ENCODE measurements at places on chromosomes 5 and 9. TPM values are rescaled to one million over a fixed set of nuclear protein-coding genes. Genes with fewer than 3 reads are reported as not detected.

DNA sequence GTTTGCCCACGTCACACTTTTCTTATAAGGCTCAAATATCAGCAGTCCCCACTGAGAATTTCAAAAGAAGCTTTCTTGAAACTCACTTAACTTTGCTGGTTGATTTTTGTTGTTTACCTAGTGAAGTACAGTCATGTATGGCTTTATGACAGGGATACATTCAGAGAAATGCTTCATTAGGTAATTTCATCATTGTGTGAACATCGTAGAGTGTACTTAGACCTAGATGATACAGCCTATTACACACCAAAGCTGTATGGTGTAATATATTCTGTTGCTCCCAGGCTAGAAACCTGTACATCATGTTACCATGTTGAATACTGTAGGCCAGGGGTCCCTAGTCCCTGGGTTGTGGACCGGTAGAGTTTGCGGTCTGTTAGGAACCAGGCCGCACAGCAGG is 177.0 kb downstream of the ARRDC3 start:
- no peak for DNase-seq
- H3K36me3 ChIP-seq = no peaks in the 10 kb centered on the region
- no peaks in the 10 kb centered on the region for H3K4me1 ChIP-seq
- no peaks in the 10 kb centered on the region for H3K27me3 ChIP-seq
- H3K4me3 ChIP-seq = no peak overlapping the region

DNA sequence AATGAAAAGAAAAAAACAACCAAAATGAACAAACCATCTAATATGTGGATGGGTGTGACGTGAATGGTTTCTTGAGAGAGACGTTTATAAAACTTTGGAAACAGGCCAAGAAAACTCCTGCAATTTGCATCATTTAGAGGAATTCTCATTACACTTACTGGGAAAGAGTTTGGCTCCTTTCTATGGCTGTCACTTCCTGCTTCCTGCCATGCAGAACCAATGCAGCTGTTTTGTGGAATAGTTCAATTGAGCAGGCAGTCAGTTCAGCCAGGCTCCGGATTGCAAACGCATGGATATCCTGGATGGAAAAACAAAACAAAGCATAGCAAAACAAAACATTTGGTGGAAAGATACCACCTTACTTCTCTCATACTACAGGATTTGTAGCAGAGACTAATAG is 36.6 kb downstream of the FAM114A2 start:
- H3K36me3 ChIP-seq = no peaks in the 10 kb centered on the region
- H3K4me1 ChIP-seq = no peaks in the 10 kb centered on the region
- DNase-seq = peak; percentile 15
- H3K4me3 ChIP-seq = no peak overlapping the region
- H3K27me3 ChIP-seq = no peaks in the 10 kb centered on the region

GRCh38 chr5:52007230-52007858 is 624.1 kb downstream of the ISL1 start:
- no peak overlapping the region for H3K4me3 ChIP-seq
- peak; percentile 66 for DNase-seq
- no peaks in the 10 kb centered on the region for H3K4me1 ChIP-seq
- H3K36me3 ChIP-seq = no peaks in the 10 kb centered on the region
- no peak overlapping the region for H3K27ac ChIP-seq

DNA sequence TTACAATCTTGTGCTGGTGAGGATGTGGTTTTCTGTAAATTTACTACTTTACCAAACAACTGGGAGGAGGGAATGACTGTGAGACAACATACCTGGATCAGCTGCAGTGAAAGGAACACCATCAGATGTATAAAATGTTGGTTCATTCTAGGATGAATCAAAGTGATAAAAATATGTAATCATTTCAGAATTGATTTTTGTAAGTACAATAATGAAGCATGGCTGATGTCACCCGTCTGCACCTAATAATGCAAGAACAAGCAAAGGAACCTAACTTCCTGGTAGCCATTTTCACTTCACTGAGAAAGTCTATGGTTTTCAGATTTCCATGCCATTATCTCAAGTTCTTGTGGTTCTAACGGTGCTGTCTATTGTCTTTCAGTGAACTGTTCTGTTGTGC is 18.7 kb upstream of the C5orf34 start:
- H3K4me1 ChIP-seq = no peaks in the 10 kb centered on the region
- no peak for DNase-seq
- H3K27me3 ChIP-seq = no peaks in the 10 kb centered on the region
- peaks cover 55% of the 10 kb centered on the region for H3K36me3 ChIP-seq

GRCh38 chr5:14155075-14155474 is 11.9 kb downstream of the TRIO start:
- H3K27me3 ChIP-seq = no peaks in the 10 kb centered on the region
- no peak overlapping the region for H3K27ac ChIP-seq
- peaks cover 77% of the 10 kb centered on the region for H3K4me1 ChIP-seq
- no peak for DNase-seq
- H3K36me3 ChIP-seq = no peaks in the 10 kb centered on the region

DNA sequence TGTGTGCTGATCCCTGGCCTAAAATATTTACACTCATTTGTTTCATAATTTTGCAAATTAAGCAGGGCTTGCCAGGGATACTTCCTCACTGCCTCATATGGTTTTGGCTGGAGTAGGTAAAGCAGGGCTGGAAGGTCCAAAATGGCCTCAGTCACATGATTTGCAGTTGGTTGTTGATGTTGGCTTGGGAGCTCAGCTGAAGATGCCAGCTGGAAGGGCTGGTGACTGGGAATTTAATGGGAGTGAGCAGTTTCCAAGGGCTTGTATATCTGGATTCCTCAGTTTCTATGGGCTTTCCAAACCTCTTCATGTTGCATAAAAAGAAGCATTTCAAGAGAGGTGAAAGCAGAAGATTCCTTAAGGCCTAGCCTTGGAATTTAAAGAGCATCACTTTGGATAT is 729.3 kb downstream of the CDH18 start:
- no peak overlapping the region for H3K4me3 ChIP-seq
- H3K27ac ChIP-seq = no peak overlapping the region
- H3K36me3 ChIP-seq = no peaks in the 10 kb centered on the region
- DNase-seq = no peak

- H3K4me3 ChIP-seq = peak overlapping the region; percentile 73
- no peak overlapping the region for H3K27ac ChIP-seq
- H3K36me3 ChIP-seq = no peaks in the 10 kb centered on the region
- peaks cover 3% of the 10 kb centered on the region for H3K4me1 ChIP-seq
- peaks cover 69% of the 10 kb centered on the region for H3K27me3 ChIP-seq
Observed at GRCh38 chr5:132831095-132831860, 831 bp upstream of the SHROOM1 start.

GRCh38 chr9:127423476-127423933 is 677 bp upstream of the ZNF79 start:
- no peaks in the 10 kb centered on the region for H3K36me3 ChIP-seq
- no peaks in the 10 kb centered on the region for H3K27me3 ChIP-seq
- DNase-seq = no peak
- peak overlapping the region; percentile 61 for H3K27ac ChIP-seq

DNA sequence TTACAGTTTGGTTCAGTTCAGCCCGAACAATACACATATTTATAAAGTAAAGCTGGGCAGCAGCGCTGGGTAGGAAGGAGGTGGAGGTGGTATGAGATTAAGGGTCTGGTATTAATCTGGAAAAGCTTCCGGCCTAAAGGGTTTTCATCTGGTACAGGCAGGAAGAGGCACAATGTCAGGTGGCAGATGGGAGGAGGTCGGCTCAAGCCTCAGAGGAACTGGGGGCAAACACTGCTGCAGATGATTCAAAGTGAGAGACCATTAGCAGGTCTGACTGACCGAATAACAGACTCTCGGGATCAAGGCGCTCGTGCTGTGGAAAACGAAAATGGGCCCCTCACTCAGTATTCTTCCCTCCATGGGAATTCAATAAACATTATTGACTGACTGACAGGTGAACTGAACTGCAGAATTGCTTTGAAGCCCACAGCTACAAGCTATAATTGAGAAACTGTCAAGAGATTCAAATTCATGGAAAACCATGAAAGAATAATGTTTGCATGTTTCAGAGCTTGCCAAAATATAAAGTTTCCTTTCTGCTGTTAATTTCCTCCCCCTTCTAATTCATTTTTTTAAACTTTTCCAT is 75.3 kb downstream of the TMEM167A start:
- no peak for DNase-seq
- H3K27ac ChIP-seq = no peak overlapping the region
- H3K4me1 ChIP-seq = peaks cover 45% of the 10 kb centered on the region
- H3K27me3 ChIP-seq = no peaks in the 10 kb centered on the region
- no peak overlapping the region for H3K4me3 ChIP-seq

DNA sequence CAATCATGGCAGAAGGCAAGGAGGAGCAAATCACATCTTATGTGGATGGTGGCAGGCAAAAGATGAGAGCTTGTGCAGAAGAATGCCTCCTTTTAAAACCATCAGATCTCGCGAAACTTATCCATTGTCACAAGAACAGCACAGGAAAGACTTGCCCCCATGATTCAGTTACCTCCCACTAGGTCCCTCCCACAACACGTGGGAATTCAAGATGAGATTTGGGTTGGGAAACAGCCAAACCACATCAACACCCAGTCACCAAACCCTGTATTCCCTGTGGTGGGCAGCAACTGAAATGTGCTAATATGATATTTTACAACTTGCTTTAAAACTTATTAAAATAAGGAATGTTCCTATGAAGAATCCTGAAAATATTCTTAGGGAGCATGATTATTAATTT is 54.2 kb downstream of the RASGRF2 start:
- H3K27ac ChIP-seq = no peak overlapping the region
- H3K27me3 ChIP-seq = no peaks in the 10 kb centered on the region
- H3K4me3 ChIP-seq = no peak overlapping the region
- no peak for DNase-seq
- H3K4me1 ChIP-seq = peaks cover 6% of the 10 kb centered on the region

- H3K4me3 ChIP-seq = no peak overlapping the region
- H3K27me3 ChIP-seq = no peaks in the 10 kb centered on the region
- no peak overlapping the region for H3K27ac ChIP-seq
- H3K4me1 ChIP-seq = peaks cover 5% of the 10 kb centered on the region
- no peak for DNase-seq
- H3K36me3 ChIP-seq = no peaks in the 10 kb centered on the region
Observed at GRCh38 chr5:78562001-78562400, 86.6 kb downstream of the LHFPL2 start.

DNA sequence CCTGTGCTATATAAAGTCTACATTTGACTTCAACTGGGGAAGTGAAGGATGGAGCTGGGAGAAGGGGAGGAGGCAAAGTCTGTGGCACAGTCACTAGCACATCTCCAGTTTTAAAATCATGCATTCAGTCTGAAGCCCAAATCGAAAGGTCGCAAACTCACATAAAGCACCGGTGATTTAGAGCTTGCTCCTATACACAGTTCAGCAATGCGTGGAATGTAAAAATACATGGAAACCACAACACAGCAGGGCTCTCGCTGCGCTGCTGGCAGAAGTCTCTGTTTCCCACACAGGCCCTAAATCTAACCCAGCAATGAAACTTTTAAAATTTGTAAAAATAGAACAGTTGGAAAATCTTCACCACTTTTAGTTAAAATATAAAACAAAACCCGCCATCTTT is 68.2 kb downstream of the EBF1 start:
- H3K27ac ChIP-seq = no peak overlapping the region
- peak; percentile 33 for DNase-seq
- H3K4me1 ChIP-seq = peaks cover 57% of the 10 kb centered on the region
- H3K27me3 ChIP-seq = no peaks in the 10 kb centered on the region
- no peak overlapping the region for H3K4me3 ChIP-seq
- no peaks in the 10 kb centered on the region for H3K36me3 ChIP-seq

GRCh38 chr5:107743373-107744000 is 72.8 kb upstream of the EFNA5 start:
- H3K4me3 ChIP-seq = no peak overlapping the region
- no peaks in the 10 kb centered on the region for H3K36me3 ChIP-seq
- no peak overlapping the region for H3K27ac ChIP-seq
- peaks cover 6% of the 10 kb centered on the region for H3K4me1 ChIP-seq
- no peaks in the 10 kb centered on the region for H3K27me3 ChIP-seq

DNA sequence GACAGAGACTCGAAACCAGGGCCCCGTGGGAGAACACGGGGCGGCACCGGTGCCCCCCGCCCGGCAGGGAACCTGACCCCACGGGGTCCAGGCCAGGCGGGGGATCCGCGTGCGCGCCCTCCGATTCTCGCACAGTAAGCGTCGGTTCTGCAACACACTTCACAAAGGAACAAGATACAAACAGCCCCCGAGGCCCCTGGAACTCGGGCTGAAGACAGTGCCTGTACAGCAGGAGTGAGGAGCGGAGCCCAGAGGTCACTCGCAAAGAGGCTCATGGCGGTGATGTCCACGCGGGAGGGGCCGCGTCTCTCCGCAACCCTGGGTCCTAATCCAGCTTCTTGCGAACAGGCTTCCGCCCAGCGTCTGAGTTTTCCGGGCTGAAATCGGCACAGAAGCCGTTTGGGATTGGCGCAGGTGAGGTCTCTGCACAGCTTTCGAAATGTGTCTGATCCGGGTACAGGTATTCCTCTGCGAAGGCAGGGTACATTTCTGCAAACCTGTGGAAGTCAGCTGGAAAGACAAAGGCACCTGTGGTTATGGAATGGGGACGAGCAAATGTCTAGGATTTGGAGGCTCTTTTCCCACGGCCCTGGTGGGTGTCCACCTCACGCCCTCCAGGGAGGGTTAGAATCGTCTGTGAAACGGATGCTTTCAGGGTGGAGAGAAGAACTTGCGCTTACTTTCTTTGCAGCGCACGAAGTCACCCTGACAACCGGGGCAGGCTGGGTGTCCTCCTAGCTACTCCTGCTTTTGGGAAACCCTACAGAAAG is 18.3 kb upstream of the SLC6A3 start:
- H3K36me3 ChIP-seq = peaks cover 43% of the 10 kb centered on the region
- DNase-seq = no peak
- H3K4me3 ChIP-seq = no peak overlapping the region
- H3K27me3 ChIP-seq = no peaks in the 10 kb centered on the region
- H3K27ac ChIP-seq = peak overlapping the region; percentile 26
- H3K4me1 ChIP-seq = no peaks in the 10 kb centered on the region

GRCh38 chr5:15933259-15934207 is 246.1 kb downstream of the MARCHF11 start:
- no peak overlapping the region for H3K4me3 ChIP-seq
- DNase-seq = no peak
- H3K36me3 ChIP-seq = no peaks in the 10 kb centered on the region
- H3K27ac ChIP-seq = no peak overlapping the region
- no peaks in the 10 kb centered on the region for H3K27me3 ChIP-seq

Gene MRPL22
- total RNA-seq = 32.1 TPM

Gene STKLD1
- not detected for total RNA-seq

Gene OGN
- not detected for total RNA-seq

Gene SHC3
- total RNA-seq = 2.5 TPM

Gene NPR3
- total RNA-seq = 0.07 TPM

Gene RAD23B
- total RNA-seq = 117 TPM

Gene HTR4
- total RNA-seq = not detected

Gene CDKN2A
- 4.0 TPM for total RNA-seq

Gene TRIO
- 83.7 TPM for total RNA-seq
